ENCODE measurements at places on chromosomes 1 and 21.

GRCh38 chr1:67459068-67459467 lies 28.9 kb upstream of the SERBP1 start:
- DNase-seq, result peak; percentile 76

DNA sequence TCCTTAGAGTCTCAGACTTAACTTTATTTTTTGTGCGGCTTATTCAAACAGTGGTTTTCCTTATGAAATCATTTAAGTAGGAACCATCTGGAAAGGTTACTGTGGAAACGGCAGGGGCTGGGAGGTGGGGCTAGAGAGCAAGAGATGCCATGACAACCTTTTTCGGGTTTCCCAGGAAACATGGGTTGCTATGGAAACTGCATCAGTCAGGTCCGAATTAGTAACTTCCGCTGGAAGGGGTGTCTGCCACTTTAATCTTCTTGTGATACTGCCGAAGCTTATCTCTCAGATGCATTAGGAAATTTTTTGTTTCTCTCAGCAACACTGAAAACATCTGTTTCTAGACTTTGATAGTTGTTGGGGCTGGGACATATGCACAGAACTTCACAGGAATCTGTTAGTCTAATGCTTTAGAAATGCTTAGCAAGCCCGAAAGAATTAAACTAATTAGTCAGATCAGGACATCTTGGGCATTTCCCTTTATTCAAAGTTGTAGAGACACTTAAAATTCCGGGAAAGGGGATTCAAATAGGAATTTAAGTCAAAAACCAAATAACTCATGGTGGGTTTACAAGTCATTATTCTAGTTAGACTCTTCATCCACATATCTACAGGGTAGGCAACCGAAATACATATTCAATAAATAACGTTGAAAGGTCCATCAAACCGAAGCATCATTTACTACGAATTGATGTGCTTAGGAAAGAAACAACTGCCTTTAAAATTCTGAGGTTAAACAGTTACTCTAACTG lies 2.6 kb downstream of the KCNA3 start:
- DNase-seq, result peak; percentile 67

GRCh38 chr1:11355559-11356475 lies 82.8 kb downstream of the UBIAD1 start:
- DNase-seq, result peak; percentile 87

DNA sequence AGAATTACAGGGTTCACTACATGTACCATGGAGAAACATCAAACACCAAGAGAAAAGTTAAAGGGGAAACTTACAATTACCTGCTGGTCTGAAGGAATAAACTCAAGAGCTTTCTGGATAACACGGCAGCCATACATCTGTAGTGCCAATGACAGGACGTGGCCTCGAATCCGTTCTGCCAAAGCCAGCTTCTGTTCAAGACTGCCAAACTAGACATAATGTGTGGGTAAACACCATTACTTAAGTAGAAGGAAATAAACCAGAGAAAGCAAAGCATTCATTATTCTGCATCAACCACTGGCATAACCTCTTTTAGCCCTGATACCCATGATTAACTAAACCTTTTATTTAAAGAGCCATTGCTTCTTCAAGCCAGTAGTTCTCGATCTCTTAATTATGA lies 41.5 kb upstream of the SDC3 start:
- no peak for DNase-seq

- no peak for DNase-seq
Observed at GRCh38 chr1:240294566-240294965, 202.9 kb downstream of the FMN2 start.

DNA sequence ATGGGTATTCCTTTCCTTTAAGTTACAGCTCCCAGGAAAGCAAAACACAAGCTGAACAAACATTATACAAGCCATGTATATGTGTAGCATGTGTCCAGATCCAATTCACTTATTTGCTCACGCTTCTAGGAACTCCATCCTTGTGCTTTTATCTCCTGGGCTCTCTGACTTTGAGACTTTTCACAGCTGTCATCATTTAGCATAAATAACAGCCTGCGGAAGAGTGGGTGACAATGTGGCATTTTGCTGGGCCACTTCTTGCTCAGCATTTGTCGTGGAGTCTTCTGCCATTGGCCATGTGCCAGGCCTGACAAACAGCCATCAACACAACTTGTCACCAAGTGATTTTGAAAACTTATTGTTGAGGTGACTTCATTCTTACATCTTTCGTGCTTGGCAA lies 164.3 kb downstream of the KIF26B start:
- DNase-seq, result no peak

Measured in COR-L47 (cell line).